ENCODE measurements at places on chromosomes 3 and 15.

DNA sequence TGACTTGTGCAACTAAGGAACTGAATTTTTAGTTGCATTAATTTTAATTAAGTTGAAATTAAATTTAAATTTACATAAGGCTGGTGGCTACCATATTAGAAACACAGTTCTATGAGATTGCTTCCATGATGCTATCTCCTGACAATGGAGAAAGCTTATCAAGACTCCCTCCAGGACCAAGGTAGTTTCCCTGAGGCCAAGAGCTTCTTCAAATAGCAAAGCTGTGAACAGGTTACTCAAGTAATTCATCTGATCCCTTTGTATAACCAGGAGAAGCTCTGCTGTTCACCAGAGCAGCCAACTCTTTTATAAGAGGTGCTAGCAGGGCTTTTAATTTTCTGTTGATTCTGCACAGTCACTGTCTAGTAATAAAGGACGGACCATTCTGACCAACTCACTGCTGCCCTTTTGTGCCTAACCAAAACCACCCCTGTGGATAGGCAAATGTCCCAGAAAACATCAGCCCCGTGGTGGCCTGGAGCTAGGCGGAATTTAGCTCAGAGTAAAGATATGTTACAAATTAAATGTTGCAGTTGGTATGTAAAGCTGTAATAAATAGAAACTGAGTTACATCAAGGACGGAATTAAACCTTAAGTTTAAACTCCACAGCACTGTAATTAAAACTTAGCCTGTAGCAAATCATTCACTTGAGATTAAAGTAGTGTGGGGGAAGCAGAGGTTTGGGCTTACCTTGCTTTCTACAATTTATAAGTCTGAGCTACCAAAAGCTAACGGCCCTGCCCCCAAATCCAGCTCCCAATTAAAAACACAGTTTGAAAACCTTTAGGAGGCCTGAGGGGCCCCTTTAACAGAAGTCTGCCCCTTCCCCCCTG, 55.6 kb upstream of the LRTM1 start:
- no peak for DNase-seq

DNA sequence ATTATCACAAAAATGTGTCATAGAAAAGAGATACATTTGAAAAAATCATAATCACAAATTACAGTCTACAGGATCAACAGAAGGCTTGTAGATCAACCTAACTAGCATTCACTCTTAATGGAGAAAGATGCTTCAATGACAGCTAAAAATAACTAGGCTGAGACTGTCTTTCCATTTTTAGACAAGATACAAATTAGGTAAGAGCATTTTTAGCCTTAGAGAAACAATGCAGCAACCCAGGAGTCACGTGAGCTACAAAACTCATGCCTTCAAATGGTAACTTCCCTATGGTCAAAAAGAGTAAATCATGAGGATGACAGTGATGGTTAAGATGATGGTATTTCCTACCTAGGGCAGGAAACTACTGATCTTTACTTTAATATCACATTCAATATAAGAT, 415.4 kb downstream of the MAGI1 start:
- no peak for DNase-seq

- no peak for DNase-seq
Measured at GRCh38 chr15:62392376-62392775, 227.3 kb upstream of the C2CD4B start.

- DNase-seq = no peak
Measured at GRCh38 chr3:21585216-21585740, 165.7 kb downstream of the ZNF385D start.

DNA sequence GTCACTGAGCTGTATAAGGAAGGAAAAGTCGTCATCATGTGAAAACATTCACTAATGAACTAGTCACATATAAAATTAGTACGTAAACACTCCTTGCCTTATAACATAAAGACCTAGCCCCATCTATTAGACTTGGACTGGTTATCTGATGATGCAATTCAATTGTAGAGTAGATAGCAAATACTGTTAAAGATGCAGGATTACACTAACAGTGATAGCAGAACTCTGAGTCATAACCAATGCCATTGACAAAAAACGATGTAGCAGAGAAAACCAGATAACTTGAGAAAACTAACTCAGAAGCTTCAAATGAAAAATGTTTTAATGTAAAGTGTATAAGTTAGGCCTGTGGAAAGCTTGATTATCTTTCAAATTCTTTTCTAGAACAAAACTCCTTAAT, 132.2 kb downstream of the WDR72 start:
- no peak for DNase-seq

GRCh38 chr15:85551221-85551832, 170.9 kb downstream of the AKAP13 start:
- no peak for DNase-seq

- no peak for DNase-seq
Measured at GRCh38 chr3:150721285-150722130, 17.8 kb upstream of the ERICH6 start.

DNA sequence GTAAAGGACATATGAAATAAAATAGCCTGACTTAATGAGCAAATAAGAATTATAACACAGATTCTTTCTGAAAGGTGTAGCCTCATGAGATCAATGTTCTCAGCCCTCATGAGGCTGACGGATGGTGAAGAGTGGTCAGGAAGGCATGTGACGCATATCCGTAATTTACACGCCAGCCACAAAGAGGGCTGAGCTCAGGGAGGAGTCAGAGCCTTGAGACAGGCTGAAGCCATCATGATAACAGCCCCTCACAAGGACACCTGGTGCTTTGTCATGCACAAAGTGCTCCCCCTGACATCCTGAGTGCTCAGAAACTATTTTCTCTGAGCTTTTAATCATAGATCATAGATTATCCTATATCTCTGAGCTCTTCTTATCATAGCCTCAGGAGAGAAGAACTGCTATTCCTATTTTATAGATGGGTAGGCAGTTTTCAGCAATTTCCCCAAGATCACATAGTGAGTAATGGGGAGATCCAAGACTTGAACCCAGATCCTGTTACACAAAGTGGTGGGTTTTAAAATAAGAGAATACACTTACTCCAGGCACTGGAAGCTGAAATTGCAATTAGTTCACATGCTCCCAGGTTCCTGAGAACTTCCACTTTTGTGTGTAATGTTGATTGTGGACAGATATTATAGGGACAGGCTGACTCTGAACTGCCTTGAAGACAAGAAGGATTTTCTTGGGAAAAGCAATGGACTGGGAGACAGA, 267.1 kb downstream of the RPLP1 start:
- DNase-seq = no peak

DNA sequence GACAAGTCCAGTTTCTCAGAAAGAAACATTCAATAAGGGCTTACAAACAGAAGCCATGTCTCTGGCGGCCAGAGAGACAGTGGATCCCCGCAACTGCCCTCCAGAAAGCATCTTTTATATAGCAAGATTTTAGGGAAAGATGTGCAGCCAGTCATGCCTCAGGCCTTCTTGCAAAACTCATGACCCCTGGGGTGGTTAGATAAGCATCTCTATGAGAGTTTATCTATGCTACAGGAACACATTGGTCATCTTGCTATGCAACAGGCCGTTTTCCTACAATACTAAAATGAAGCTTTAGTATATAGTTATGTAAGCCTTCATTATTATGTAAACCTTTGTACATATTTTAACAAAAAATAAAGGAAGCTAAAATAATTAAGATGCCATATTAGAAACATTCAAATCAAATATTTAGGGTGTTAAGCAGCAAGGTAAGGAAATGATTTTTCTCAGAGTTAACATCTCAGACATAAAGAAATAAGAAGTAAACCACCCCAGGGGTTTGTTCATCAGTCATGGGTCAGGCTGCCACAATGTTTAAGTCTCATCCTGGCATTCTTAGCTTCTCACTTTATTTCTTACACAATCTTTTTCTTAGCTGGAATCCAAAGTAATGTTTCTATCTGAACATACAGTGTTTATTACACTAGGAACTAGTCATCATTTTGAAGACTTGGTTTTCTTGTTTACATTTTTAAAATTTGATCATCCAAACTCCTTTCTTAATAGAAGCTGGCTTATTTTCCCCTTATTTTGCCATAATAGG, 6.3 kb upstream of the FSIP1 start:
- DNase-seq = no peak

DNA sequence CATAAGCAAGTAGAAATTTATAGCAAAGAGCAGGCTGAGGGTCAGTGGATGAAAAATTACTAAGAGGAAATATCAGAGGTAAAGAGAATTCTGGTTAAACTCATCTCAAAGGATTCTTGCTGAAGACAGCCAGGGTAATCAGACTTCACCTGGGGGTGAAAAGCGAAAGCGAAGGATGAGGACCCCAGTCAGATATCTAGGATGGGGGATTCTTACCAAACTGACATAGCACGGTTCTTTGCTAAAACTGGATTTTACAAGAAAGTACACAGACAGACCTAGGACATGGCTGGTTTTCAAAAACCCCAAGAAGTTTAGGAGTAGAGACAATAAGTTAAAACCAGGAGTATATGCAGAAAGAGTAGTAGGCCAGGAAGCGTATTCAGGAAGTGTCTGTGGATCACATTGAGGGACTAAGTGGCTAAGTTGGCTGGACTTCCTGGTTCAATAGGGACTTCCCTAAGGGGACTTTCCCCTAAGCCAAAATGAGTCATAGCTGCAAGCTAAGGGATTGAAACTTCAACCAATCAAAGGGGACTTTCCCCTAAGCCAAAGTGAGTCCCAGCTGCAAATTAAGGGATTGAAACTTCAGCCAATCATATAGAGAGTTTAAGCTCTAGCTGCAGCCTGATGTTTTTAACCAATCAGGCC, 2.4 kb upstream of the CFAP91 start:
- no peak for DNase-seq

DNA sequence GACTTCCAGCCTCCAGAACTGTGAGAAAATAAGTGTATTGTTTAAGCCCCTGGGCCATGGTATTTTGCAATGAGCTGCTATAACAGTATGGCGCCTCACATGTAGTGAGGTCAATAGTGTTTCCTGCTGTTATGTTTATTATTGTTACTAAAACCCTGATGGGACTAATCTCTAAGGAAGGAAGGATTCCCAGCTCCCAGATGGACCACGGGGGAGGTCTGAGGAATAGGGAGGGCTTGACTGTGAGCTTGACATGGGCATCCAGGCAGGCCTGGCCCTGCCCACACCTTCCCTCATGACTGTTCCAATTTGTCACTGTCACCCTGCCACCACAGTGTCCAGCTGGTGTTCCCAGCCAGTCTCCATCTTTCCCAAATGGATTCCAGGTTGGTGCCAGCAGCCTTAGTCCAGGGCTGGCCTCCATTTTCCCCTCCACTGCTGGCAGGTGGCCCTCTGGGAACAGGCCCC, 14.5 kb upstream of the SLC41A3 start:
- no peak for DNase-seq

- DNase-seq = no peak
Measured at GRCh38 chr15:28097656-28098359, 1.3 kb downstream of the OCA2 start.

GRCh38 chr15:59668556-59668955, 11.2 kb upstream of the GTF2A2 start:
- DNase-seq = no peak

GRCh38 chr3:146227486-146227885, 23.4 kb downstream of the PLSCR4 start:
- no peak for DNase-seq

GRCh38 chr3:60188803-60189202, 1062.4 kb downstream of the FHIT start:
- no peak for DNase-seq

- DNase-seq = no peak
Measured at GRCh38 chr3:177680472-177680821, 483.2 kb upstream of the TBL1XR1 start.

DNA sequence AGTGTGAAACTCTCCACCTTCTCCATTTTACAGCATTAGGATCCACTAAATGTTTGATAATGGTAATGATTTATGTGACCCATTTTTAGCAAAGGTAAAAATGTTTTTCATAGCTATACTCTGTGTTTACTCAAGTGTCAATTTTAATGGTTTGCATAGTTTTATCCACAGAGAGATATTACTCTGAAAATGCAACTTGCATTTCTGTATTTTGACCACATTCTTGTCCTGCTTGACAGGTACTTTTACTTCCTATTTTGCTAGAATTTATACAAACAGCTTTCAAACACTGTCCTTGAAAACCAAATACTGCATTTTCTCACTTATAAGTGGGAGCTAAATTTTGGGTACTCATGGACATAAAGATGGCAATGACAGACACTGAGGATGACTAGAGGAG, 62.9 kb downstream of the SERPINI1 start:
- DNase-seq = no peak

- DNase-seq = no peak
Measured at GRCh38 chr3:171387062-171387461, 73.1 kb downstream of the TNIK start.

- no peak for DNase-seq
Measured at GRCh38 chr3:190608850-190609589, 95.1 kb downstream of the IL1RAP start.

GRCh38 chr15:68326711-68327354, 49.3 kb downstream of the FEM1B start:
- no peak for DNase-seq

DNA sequence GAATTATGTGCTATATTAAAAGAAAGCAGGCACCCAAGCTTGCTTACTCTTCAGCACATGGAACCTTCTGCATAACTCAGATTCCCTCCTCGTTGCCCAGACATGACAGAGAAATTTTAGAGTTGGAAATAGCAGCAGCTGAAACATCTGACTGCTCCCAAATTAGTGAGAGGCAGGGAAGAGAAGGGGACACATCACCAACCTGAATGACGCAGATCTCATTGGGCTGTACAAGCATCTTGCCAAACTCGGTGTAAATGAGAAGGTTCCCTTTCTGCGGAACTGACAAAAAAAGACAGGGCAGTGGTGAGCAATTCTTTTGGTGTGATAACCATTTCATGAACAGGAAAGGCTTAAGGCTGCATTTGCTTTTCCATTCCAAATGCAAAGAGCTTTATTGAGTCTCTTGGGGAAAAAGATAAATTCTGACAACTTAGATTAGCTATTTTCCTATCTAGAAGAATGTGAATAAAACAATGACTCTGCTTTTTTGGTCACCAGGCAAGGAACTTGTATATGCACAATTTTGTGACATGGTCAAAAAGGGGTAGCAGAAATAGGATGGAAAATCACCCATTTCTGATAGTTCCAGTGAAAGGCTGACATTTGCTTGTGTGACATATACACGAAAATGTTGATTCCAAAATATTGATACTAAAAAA, 35.1 kb downstream of the HGD start:
- DNase-seq = no peak

DNA sequence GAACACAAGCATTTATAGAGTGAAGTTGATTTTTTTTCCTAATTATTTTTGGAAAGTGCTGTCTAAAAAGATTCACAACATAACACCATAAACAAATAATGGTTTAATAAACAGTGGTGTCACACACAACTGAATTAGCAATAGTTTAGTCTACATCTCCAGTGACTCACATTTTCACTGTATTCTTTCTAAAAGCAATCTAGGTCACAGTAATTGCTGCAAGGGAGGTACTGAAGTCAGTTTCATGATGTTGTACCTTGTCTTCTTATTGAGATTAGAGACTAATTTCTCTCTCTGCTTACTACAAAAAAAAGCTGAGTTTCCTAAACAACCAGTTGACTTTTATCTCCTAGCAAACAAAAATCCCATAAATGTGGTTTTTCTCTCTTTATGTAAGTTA, 29.6 kb downstream of the PLSCR4 start:
- DNase-seq = no peak

DNA sequence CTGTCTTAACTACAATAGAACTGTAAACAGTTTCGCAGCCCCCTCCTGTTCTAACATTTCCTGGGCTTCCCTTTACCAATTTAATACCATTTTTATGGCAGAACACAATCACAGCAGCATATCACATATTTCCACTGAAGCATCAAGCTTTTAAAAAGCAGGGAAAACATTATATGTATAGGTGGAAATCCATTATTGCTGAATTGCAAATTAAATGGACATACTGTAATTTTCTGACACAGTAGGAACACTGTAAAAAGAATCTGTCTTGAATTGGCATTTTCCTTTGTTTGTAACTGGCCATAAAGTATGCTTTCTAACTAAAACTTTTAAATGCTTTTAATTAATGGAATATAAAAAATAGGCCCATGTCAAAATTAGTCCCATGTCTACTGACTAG, 1385.8 kb downstream of the SI start:
- no peak for DNase-seq

All from thoracic aorta (tissue), 2 donors.